Aorta (tissue), 5 donors: ENCODE measurements at places on chromosomes 12 and 14. TPM values are rescaled to one million over a fixed set of nuclear protein-coding genes. Genes with fewer than 3 reads are reported as not detected.
A peak's percentile ranks its signal among the peaks of the same experiment; 100 is the strongest.

- no peak overlapping the region for H3K4me3 ChIP-seq
- H3K36me3 ChIP-seq: no peaks in the 10 kb centered on the region
- no peak for DNase-seq
- H3K27ac ChIP-seq: no peak overlapping the region
These were observed 60.5 kb downstream of the ESR2 start for GRCh38 chr14:64233531-64234190.

- H3K27ac ChIP-seq: no peak overlapping the region
- H3K4me1 ChIP-seq: no peaks in the 10 kb centered on the region
- no peaks in the 10 kb centered on the region for H3K27me3 ChIP-seq
- no peak for DNase-seq
- H3K4me3 ChIP-seq: no peak overlapping the region
- H3K36me3 ChIP-seq: no peaks in the 10 kb centered on the region
These were observed 30.8 kb upstream of the SOCS2 start for GRCh38 chr12:93541578-93542225.

- H3K4me1 ChIP-seq: no peaks in the 10 kb centered on the region
- peaks cover 4% of the 10 kb centered on the region for H3K36me3 ChIP-seq
- no peak overlapping the region for H3K27ac ChIP-seq
- no peaks in the 10 kb centered on the region for H3K27me3 ChIP-seq
These were observed 295.7 kb upstream of the FKBP4 start for GRCh38 chr12:2498964-2499500.

DNA sequence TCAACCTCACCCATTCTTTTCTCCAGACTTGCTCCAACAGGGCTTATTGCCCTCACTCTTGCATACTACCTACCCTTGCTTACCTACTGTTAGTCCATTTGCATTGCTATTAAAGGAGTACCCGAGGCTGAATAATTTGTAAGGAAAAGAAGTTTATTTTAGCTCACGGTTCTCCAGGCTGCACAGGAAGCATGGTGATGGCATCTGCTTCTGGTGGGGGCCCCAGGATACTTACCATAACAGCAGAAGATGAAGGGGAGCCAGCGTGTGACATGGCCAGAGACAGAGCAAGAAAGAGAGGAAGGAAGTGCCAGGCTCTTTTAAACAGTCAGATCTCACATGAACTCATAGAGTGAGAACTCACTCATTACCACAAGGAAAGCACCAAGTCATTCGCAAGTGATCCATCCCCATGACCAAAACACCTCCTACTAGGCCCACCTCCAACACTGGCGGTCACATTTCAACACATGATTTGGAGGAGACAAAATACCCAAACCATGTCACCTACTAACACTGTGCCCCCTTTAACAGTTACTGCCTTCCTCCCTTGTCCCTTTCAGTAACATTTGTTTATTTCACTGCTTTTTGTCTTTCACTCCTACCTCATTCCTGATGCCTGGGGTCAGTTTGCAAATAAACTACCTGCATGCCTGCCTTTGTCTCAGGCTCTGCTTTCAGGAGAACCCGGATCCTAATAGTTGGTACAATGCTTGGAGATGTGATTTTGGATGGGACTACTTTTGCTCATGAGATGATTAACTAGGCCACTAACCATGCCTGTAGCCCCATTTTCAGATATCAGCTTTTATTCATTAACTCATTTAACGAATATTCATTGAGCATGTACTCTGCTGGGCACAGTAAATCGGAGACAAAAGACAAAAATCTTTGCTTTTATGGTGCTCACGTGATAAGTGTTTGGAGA, 41.6 kb upstream of the CSRP2 start:
- H3K4me3 ChIP-seq: no peak overlapping the region
- DNase-seq: no peak
- H3K27ac ChIP-seq: peak overlapping the region; percentile 74
- no peaks in the 10 kb centered on the region for H3K36me3 ChIP-seq
- H3K4me1 ChIP-seq: peaks cover 9% of the 10 kb centered on the region

The PTPRB gene
- 38.3 TPM for total RNA-seq

DNA sequence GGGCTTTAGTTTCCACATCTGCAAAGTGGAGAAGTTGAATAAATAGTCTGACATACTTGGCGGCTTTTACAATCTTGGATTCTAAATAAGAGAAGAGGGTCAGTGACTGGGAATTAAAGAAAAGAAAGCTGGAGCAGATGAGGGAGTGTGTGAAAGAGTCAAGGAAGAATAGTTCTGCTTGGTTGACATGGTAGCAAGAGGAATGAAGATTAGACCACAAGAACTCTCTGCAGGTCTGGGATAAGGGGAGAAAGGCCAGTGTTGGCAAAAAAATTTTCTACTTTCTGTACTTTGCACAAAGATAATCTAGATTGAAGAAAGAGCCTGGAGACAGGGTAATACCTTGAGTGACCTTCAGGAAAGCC, 5.9 kb downstream of the ITGB7 start:
- no peaks in the 10 kb centered on the region for H3K36me3 ChIP-seq
- no peak for DNase-seq
- H3K4me3 ChIP-seq: no peak overlapping the region
- H3K4me1 ChIP-seq: no peaks in the 10 kb centered on the region
- H3K27me3 ChIP-seq: no peaks in the 10 kb centered on the region

DNA sequence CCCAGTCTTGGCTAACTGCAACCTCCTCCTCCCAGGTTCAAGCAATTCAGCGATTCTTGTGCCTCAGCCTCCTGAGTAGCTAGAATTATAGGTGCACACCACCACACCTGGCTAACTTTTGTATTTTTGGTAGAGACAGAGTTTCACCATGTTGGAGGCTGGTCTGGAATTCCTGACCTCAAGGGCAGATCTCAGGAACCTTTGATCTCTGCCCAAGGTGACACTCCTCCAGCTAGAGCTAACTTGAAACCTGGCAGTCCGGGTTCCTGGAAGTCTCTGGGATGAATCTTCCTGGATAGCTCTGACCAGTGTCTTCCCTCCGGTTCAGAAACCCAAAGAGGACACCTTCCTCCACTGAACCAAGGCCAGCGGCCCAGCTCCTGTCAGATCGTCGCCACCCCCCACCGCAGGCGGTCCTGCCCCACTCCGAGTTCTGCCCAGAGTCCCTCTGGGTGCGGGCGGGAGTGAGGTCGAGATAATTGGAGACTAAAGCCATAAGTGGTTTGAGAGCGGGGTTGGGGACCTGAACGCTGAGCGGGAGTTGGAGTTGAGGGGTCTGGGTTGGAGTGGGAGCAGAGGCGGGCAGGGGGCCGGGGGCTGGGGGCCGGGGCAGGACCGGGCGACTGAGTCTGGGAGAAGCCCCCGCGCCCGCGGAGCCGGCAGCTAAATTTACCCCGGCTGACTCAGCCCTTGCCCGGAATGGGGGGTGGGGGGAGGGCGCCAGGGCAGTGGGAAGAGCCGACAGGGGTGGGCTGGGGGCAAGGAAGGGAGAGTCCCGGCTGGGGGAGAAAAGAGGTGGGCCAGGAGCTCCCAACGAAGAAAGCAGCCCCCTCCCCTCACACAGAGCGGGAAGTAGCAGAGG, 4.7 kb downstream of the DDN start:
- no peaks in the 10 kb centered on the region for H3K36me3 ChIP-seq
- H3K4me3 ChIP-seq: no peak overlapping the region
- H3K27ac ChIP-seq: no peak overlapping the region
- H3K4me1 ChIP-seq: no peaks in the 10 kb centered on the region
- DNase-seq: peak; percentile 41
